Lung microvascular endothelial cell (primary cell): ENCODE measurements at places on chromosomes 13 and 19. TPM values are rescaled to one million over a fixed set of nuclear protein-coding genes. Genes with fewer than 3 reads are reported as not detected.
A peak's percentile ranks its signal among the peaks of the same experiment; 100 is the strongest.

DNA sequence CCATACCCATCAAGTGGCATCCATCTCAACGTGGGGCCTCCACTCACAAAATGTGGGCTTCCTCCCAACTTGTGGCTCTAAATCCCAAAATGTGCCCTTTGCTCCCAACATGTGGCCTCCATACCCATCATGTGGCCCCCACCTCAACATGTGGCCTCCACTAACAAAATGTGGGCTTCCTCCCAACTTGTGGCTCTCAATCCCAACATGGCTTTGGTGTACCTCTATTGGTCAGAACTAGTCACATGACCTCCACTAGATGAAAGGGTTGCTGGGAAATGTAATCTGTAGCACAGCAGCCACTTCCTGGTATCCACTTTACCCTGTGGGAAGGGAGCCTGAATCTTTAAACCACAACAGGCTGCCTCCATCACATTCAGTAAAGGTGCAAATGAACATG, 10.1 kb upstream of the ACER1 start:
- DNase-seq = no peak

GRCh38 chr13:43044720-43045301, 21.4 kb downstream of the DNAJC15 start:
- no peak for DNase-seq

GRCh38 chr19:41456342-41456918, 13.5 kb downstream of the ERICH4 start:
- DNase-seq = peak; percentile 85

DNA sequence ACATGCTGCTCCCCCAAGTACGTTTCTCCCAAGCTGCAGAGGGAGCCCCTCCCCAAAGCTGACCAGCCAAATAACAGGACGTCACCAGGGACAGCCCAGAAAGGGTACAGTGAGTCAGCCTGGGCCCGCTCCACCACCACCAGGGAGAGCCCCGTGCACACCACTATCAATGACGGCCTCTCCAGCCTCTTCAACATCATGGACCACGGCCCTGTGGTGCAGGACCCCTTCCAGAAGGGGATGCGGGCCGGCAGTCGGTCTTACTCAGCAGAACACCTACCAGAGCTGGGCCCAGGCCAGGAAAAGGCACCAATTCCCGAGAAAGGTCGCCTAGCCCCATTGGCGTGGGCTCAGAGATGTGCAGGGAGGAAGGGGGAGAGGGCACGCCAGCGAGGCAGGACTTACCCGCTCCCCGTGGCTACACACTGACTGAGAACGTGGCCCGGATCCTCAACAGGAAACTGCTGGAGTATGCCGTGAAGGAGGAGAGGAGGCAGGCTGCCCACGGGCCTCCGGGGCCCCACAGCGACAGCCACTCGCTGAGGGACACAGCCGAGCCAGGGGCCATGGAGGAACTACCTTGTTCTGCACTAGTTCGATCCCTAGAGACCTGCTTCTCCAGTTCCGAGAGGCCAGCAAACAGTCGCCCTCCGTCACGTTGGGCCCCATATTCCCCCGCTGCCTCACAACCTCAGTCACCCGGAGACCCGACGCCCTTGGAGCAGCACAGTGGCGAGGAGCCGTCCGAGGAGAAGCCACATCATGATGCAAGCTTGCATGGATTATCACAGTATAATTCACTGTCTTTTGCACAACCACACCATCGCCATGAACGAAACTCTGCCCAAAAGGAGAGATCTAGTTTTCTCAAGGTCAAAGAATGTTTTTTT, 815.9 kb upstream of the KLHL1 start:
- DNase-seq = no peak

PGLYRP2 gene
- total RNA-seq = not detected in 2 replicates

ZNF582 gene
- 2.0 and 4.0 TPM in 2 replicates for total RNA-seq

MYO1F gene
- total RNA-seq = 0.22 and 0.40 TPM in 2 replicates

ZNF556 gene
- not detected in 2 replicates for total RNA-seq

FXYD3 gene
- not detected in 2 replicates for total RNA-seq
